ENCODE measurements at places on chromosomes 4 and X. TPM values are rescaled to one million over a fixed set of nuclear protein-coding genes. Genes with fewer than 3 reads are reported as not detected.

DMP1 gene
- total RNA-seq = not detected

USP51 gene
- total RNA-seq = 1.7 TPM

ERVMER34-1 gene
- total RNA-seq = under 0.01 TPM

SHROOM4 gene
- 21.3 TPM for total RNA-seq

S100G gene
- not detected for total RNA-seq

RASL11B gene
- total RNA-seq = not detected

CSAG3 gene
- not detected for total RNA-seq
